ENCODE measurements at places on chromosomes 1 and 21.

DNA sequence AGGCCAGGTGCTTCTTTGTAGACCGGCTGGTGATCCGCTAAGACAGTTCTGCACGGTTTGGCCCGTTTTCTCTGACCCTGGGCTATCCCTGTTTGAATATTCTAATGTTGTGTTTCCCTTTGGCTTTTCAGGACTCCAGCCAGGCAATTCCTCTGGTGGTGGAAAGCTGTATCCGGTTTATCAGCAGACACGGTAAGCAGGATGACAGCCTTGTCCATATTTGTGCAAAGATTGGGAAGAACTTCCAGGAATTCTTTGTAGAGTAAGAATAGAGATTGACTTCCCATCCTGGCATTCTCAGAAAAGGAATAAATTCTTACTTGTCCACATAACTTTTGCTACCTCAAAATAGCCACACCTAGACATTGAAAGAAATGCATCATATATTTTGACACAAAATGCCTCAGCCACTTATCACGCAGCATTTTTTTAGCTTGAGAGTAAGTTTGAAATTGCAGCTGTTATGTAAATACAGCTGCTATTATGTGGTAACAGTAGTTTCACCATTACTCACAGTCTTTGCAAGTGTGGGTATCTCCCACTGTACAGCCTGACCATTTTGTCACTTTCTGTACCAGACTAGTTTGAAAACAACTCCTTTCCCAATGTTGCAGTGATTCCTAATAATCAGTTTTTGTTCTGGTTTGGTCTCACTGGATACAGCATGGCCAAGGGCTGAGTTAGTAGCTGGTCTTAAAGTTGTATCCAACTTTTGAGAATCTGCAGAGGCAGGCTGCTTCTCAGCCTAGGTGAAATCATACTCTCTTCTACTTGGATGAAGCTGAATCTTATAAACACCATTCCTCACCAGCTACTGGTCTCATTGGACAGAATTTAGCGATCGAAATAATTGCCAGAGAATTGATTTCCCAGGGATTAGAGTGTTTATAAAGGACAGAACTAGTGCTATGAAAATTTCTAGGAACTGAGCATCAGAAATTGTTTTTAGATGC is 40.0 kb upstream of the IKBKE start:
- DNase-seq: no peak

GRCh38 chr1:27348861-27349783 is 7.3 kb downstream of the SYTL1 start:
- no peak for DNase-seq

- peak; percentile 75 for DNase-seq
Observed at GRCh38 chr1:112882271-112882744, 73.7 kb downstream of the SLC16A1 start.

GRCh38 chr1:182395906-182396305 is 4.3 kb upstream of the GLUL start:
- DNase-seq: no peak

DNA sequence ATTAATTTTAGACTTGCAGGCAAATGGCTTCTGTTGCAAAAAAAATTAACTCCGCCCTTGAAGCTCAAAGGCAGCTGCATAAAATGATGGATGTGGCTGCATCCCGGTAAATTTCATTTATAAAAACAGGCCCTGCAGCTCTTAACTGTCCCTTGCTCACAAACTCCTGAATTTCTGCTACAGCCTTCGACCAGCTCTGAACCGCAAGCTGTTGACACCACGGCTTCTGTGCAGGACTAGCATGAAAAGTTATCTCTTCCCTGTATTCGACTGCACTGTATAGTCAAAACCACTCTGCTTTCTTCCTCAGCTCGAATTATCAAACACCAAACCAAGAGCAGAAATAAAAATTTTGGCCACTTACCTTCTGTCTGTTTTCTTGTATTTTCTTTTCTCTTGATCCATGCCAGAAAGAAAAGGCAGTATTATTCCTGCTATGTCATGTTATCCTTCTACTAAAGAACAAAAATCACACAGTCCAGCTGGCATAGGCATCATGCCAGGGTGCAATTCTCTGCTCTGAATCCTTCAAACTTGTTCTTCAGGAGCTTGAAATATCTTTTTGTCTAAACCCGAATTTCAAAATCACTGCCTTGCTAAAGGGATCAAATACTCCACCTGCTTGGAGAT is 195.5 kb upstream of the NCAM2 start:
- no peak for DNase-seq

DNA sequence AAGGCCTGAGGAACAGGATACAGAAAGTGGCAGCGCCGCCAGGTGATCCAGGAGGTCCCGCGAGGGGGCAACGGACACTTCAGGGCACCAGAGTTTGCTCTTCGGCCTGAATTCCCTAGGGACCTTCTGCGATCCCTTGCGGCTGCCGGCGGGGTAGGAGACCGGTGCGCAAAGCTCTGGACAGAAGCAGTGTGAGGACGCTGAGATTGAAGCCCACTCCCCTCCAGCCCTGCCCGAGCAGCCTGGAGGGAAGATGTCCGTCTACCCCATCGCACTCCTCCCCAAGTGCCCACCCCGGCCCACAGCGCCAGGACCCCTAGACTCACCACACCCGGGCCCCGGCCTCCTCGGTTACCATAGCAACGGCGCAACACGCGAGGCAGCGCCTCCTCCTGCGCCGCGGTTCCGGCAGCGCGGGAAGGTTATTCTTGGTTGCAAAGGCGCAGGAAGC is at the start of gene ANKRD45:
TSS of gene ANKRD45 (minus strand) at position 361 of the 451 bp plus-strand sequence. CDS start 10,433 bp downstream, outside the sequence.
- DNase-seq: no peak
